Activated CD4-positive, alpha-beta T cell treated with anti-CD3 and anti-CD28 coated beads, Interleukin-2, amount 50 U/mL, for 24 hours (primary cell): ENCODE measurements at places on chromosomes 2 and 18.

- DNase-seq: no peak
Observed at GRCh38 chr2:158079672-158080071, 22.0 kb upstream of the UPP2 start.

DNA sequence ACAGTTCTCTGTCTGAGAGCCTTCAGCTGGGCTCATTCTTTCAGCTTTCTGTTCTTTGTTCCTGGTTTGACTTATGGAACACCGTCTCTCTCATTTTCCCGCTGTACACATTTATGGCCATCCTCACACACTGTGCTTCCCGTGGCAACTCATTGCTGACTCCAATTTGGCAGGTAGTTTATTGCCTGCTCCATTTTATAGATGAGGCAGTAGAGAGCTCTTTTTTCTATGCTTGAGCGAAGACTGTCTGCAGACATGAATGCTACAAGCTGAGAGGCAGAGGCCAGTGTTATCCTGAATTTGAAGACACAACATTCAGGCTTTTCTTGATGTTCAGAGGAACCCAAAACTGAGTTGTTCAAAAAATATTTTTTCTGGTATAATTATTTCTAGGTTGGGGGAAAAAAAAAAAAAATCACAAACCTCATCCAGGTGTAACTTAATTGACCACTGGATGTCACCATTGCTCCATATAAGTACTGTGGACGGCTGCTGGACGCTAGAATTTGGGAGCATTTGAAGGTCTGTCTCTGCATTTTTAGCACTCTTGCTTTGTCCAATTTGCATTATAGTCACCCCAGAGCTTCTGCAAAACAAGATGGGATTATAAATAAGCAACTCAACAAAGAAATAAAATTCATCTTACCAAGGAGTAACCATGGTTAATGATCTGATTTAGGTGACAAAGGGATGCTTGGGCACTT, 83.5 kb downstream of the HRH4 start:
- no peak for DNase-seq

- no peak for DNase-seq
Observed at GRCh38 chr2:134375935-134376334, 122.1 kb downstream of the MGAT5 start.

- no peak for DNase-seq
Observed at GRCh38 chr2:141707486-141707885, 423.3 kb downstream of the LRP1B start.

DNA sequence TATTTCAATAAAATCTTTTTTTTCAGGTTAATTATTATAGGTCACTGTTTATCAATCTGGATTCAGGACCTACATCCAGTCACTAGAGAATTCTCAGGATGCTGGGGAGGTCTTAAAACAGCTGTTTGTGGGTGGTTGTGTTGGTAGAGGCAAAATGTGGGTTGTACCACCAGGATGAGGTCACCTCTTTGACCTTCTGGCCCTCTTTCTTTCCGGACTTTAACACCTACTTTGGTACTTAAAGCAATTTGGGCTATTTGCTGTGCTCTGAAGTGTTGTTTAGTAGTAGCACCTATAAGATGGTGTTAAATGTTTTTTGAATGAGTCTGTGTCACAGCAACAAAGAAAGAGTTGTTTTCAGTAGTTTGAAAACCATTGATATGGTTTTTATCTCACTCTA, 14.6 kb downstream of the EML4 start:
- no peak for DNase-seq

DNA sequence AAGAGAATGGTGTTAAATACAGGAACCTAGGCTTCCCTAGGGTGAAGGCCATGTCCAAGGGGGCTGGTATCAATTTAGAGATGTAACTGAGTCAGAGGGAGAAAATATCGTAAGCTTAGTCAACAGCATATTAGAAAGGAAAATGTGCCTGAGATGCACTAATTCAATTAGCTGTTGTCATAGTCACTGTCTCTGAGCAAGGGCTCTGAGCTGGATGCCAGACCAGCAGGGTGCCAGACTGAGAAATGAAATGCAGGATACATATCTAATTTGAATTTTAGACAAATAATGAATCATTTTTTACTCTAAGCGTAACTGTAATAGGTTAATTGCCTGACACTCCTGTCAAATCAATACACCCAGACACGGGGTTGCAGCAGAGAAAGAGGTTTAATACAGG, 11.4 kb upstream of the SLC35F6 start:
- DNase-seq: no peak

- no peak for DNase-seq
Observed at GRCh38 chr2:127626917-127627739, 18.8 kb upstream of the GPR17 start.

GRCh38 chr2:86518481-86518880, 44.8 kb downstream of the CHMP3 start:
- DNase-seq: no peak

GRCh38 chr2:71792926-71793761, 339.8 kb downstream of the DYSF start:
- no peak for DNase-seq

GRCh38 chr2:52402128-52402527, 1365.5 kb upstream of the CHAC2 start:
- DNase-seq: no peak

DNA sequence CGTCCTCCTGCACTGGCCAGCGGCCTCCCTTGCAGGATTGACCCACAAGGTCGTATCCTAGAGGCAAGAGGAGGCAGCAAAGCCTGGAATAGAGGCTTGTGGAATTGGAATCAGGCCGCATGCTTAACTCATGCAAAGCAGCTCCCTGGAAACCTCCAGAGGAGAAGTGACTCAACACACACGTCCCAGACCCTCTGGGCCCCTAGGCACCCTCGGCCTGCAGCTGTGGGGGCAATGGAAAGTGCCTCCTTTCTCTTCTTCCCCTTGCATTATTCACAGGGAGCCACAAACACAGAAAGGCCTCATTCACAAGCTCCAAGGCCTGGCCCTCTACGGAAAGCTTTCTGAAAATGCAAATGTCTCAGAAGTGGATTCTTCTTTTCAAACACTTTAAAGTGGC, 19.6 kb downstream of the SPATA3 start:
- no peak for DNase-seq

- peak; percentile 48 for DNase-seq
Observed at GRCh38 chr2:47767880-47768609, 14.9 kb upstream of the MSH6 start.

DNA sequence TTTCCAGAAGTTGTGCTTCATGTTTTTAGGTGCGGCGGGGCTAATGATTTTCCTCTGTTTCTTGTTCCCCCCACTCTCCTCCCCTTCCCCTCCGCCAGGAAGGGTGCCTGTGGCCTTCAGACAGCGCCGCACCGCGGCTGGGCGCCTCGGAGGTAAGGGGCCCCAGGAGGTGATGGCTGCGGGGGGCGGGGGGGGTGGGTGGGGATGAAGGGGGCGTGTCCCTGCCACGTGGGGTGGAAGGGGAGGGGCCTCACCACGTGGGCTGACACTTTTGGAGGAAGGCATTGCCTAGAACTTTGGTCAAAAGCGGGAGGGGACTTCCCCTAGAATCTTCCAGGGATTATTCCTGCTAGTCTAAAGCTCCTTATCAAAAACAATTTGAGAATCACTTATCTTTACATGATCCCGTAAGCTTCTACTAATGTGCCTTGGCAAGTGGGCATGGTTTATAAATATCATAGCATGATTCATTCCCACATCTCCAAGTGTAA, 83.1 kb downstream of the FAM210A start:
- DNase-seq: no peak

DNA sequence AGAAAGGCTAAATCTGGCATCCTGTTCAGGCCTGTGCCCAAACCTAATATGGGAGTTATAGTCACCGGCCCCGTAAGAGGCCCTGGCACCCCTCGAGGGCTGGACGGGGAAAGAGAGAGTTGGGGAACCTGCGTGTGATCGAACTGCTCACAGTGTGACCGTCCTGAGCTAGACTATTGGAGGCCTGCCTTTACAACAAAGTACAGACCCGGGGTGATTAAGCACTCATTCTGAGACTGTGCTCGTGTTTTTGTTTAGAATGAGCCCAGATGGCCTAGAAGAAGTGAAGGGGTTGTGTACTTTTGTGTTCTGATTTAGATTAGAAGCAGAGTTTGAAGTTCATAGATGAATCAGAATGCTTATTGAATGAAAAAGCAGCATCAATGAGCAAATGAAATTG, 115.3 kb downstream of the ACOXL start:
- DNase-seq: no peak

- no peak for DNase-seq
Observed at GRCh38 chr2:101120124-101120996, 30.8 kb downstream of the TBC1D8 start.

GRCh38 chr18:32759611-32760167, 13.1 kb downstream of the KLHL14 start:
- no peak for DNase-seq

- DNase-seq: no peak
Observed at GRCh38 chr2:16020389-16021008, 80.1 kb downstream of the MYCN start.

GRCh38 chr18:55185391-55185790, 226.1 kb upstream of the CCDC68 start:
- no peak for DNase-seq

- no peak for DNase-seq
Observed at GRCh38 chr2:232365621-232366321, 12.8 kb upstream of the ALPP start.

DNA sequence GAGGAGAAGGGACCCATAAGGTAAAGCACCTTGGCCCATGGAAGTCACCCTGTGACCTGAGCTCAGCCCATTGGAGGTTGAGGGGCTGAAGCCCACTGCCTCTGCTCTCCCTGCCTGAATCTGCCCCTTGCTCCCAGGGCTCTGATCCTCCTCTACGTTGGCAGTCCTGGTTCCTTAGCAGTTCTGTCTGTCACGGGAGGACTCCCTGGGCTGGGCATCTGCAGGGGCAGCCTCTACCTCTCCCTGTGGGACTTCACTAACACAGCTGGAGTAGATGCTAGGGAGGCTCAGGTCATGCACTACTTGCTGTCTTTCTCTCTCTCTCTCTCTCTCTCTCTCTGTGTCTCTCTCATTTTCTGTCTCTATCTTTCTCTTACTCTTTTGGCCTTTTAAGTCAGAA, 8.7 kb downstream of the GYPC start:
- no peak for DNase-seq

DNA sequence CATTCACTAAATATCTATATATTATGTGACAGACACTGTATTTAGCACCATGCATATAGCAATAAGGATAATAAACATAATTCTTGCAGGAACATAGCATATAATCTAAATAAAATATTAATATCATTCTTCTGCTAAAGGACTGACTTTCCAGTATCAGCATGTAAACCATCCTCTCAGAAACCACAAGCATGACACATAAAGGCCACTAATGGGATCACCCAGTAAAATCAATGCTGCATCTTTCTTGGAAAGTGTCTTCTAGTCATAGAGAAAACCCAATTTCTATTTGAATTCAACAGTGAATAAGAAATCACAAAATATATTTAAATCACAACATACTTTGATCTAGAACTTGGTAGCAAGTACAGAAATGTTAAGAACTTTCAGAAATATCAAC, 5.8 kb upstream of the LRP1B start:
- no peak for DNase-seq

- DNase-seq: no peak
Observed at GRCh38 chr2:49189512-49190225, 35.4 kb upstream of the FSHR start.

GRCh38 chr2:239369631-239370161, 31.1 kb downstream of the HDAC4 start:
- peak; percentile 80 for DNase-seq
